A549 treated with ZK216348 at 1 μM for 4 hours (cell line): ENCODE measurements at places on chromosomes 2 and 18. TPM values are rescaled to one million over a fixed set of nuclear protein-coding genes. Genes with fewer than 3 reads are reported as not detected.

CTAGE1 gene
- not detected in 5 replicates for total RNA-seq

CTLA4 gene
- total RNA-seq = not detected in 5 replicates

AGXT gene
- not detected in 5 replicates for total RNA-seq

MC2R gene
- not detected in 5 replicates for total RNA-seq

EFR3B gene
- total RNA-seq = 11.1 to 14.8 TPM (median 12.7 TPM) in 5 replicates

WDCP gene
- 10.7 to 16.3 TPM (median 13.0 TPM) in 5 replicates for total RNA-seq
